HFFc6 (cell line): ENCODE measurements at places on chromosomes 16 and 17.

DNA sequence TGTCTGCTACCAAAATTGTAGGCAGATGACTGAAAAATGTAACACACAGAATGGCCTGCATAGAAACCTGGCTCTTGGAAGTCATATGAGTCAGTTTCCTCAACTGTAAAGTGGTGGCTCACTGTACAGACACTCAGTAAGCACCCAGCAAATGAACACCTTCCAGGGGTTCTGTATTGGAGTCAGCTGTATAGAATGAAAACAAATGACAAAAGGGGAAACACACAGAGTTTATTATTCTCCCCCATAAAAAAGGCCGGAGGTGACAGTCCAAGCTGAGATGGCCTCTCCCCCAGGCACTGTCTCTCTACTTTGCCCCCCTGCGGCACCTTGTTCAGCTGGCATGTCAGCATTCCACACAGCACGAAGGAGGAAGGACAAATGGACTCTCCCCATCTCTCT is 6.2 kb upstream of the MEOX1 start:
- peak; percentile 68 for DNase-seq

DNA sequence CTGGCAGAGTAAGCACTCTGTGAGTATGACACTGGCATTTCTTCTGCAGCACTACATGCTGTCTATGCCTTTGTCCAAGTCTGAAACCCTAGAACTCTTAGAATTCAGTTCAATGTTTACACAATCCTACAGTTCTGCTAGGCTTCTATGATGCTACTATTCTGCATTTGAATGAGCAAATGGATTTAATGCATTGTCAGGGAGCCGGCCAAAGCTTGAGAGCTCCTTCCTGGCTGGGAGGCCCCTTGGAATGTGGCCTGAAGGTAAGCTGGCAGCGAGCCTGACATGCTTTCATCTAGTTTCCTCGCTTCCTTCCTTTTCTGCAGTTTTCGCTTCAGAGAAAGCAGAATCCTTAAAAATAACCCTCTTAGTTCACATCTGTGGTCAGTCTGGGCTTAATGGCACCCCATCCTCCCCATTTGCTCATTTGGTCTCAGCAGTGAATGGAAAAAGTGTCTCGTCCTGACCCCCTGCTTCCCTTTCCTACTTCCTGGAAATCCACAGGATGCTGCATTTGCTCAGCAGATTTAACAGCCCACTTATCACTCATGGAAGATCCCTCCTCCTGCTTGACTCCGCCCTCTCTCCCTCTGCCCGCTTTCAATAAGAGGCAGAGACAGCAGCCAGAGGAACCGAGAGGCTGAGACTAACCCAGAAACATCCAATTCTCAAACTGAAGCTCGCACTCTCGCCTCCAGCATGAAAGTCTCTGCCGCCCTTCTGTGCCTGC is at the start of gene CCL2:
TSS of gene CCL2 (plus strand) at position 635 of the 730 bp plus-strand sequence. CDS start at position 700, 65 bp downstream.
- DNase-seq: peak; percentile 78

DNA sequence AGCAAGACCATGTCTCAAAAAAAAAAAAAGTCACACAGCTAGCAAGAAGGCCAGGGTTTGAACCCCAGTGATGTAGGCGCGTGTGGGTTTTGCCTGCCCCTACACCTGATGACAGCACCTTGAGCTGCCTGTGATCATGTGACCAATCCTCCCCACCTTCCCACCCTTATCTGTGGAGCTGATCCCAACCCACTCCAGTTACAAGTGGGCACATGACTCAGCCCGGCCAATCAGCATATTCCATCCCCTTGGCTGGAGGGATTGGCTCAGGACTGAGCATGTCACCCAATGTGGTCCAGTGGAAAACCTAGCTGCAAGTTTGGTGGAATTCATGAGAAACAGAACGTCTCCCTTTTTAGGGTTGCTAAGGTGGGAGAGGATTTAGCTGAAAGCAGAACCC is 6.6 kb downstream of the TMEM114 start:
- DNase-seq: no peak

- DNase-seq: no peak
These were observed 33.6 kb upstream of the MED9 start for GRCh38 chr17:17443173-17443572.

- peak; percentile 77 for DNase-seq
These were observed 1.5 kb downstream of the PHLPP2 start for GRCh38 chr16:71722801-71723536.

- no peak for DNase-seq
These were observed 15.2 kb downstream of the CNGB1 start for GRCh38 chr16:57955572-57956188.

GRCh38 chr16:67804853-67805542 is 1.4 kb downstream of the RANBP10 start:
- DNase-seq: peak; percentile 8

- no peak for DNase-seq
These were observed 7.3 kb downstream of the KLHL10 start for GRCh38 chr17:41844971-41845370.

DNA sequence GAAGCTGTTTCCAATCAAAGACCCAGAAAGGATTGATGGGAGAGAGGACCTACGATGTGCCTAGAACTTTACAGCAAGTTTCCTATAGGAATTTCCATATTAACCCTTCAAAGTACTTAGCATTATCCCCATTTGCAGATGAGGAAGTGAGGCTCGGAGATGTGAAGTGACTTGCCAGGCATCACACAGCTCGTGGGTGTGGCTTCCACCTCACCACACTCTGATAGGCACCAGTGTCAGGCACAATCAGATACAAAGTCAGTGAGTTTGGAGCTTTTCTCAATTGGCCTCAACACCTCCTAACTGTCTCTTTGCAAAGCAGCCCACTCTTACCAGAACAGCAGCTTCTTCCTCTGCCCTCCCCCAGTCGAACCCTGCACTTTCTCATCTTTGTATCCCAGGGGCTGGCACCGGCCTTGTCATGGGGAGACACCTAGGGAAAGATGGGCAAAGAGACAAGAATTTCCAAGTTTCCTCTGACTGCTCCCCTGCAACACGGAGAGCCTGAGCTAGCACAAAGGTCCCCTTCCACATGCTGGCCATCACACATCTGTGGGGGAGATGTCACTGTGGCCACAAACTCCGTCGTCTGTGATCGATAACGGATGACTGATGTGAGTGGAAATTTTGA is 37.4 kb upstream of the CCL1 start:
- DNase-seq: no peak

DNA sequence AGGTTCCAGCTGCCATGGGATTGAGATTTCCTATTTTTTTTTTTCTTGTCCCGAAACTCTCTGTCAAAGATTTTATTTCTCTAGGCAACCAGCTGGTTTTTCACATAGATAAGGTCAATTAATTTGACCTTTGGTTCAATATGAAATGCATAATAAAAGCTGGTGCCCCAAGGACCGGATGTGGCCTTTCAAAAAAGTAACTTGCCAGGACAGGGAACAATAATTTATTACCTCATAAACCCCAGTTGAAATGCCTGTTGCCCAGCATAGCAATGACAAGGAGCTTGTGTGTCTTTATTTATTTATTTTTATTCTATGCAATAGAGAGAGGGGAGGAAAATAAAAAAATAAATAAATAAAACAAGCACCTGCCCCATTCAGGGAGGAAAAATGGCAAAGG is 472.7 kb downstream of the KCNJ2 start:
- DNase-seq: no peak

- DNase-seq: no peak
These were observed 92.9 kb downstream of the C16orf78 start for GRCh38 chr16:49466529-49466831.

- peak; percentile 44 for DNase-seq
These were observed 5.1 kb downstream of the BAHCC1 start for GRCh38 chr17:81400154-81400977.

GRCh38 chr17:62681061-62681938 is 53.8 kb downstream of the MRC2 start:
- no peak for DNase-seq

DNA sequence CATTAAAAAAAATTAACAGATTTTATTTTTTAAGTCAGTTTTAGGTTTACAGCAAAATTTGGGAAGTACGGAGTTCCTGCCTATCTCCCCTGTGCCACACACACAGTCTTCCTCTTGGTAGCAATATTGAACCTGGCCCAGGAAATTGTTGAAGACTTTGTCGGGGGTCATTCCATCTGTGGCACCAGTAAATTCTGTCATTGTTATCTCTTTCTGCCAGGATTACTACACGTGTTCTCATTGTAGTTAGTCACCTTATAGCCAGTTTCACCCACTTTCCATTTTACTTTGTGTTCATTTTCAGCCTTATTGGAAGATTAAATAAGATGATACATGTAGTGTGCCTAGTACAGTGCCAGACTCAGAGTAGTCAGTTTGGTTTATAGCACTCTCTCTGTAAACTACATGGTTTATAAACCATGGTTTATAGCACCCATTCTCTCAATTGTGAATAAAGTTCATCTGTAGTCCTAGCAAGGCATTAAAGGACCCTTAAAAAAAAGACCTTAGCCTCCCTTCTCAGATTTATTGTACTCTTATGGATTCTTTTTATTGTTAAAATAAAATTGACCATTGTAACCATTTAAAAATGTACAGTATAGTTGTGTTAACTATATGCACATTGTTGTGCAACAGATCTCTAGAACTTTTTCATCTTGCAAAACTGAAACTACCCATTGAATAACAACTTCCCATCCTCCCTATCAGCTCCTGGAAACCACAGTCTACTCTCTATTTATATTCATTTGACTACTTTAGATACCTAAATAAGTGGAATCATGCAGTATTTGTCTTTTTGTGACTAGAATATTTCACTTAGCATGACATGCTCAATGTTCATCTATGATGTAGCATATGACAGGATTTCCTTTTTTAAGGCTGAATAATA is 36.1 kb downstream of the NLK start:
- DNase-seq: no peak

GRCh38 chr17:48554412-48555257 is 9.7 kb upstream of the HOXB2 start:
- no peak for DNase-seq

DNA sequence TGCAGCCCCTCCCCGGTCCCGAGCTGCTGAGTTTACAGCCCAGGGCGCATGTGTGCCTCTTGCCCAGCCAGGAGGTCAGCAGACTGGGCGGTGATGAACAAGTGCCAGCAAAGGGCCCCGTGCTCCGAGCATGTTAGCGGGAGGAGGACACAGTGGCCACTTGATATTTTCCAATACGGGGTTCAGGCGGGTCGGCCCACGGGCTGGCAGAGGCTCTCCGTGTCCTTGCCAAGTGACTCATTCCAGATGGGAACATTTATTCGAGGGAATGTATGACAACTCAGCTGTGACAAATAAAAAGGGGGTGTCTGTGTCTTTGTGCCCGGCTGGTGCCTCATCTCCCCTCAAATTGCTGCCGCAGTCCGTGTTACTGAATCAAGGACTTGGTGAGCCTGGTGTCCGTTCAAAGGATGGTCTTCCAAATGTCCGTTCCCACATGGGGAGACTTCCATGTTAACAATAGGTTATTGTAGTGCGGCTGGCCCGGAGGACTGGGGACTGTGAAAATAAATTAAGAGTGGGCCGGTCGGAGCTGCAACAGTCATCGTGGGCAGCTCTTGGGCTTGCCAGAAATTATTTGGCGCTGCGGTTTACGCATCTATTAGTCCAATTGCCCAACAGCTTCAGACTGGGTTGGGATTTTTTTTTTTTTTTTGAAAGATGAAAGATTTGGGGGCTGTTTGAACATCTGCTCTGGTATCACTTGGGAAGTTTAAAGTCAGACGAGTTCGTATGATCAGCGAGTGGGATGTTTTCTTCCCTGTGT is 174.0 kb upstream of the CIBAR2 start:
- peak; percentile 75 for DNase-seq

DNA sequence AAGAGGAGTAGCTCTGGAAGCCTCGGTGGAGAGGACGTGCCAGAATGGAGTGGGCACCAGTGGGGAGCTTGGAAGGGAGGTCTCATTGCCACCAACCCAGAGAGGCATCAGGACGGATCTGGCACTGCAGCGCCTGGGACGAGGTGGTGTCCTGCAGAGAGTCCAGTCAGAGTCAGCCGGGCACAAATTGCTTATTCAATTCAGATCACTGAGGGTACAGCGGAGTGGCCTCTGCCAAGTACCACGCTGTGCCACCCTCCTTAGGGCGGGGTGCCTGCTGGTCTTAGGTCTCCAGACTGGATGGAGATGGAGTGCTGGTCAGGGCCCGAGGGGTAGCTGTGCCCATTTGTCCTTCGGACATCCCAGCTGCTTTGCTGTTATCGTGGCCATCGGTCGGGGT is 18.9 kb upstream of the SPPL2C start:
- DNase-seq: no peak

- DNase-seq: no peak
These were observed 1879.9 kb downstream of the TP53TG3F start for GRCh38 chr16:35339337-35339736.

DNA sequence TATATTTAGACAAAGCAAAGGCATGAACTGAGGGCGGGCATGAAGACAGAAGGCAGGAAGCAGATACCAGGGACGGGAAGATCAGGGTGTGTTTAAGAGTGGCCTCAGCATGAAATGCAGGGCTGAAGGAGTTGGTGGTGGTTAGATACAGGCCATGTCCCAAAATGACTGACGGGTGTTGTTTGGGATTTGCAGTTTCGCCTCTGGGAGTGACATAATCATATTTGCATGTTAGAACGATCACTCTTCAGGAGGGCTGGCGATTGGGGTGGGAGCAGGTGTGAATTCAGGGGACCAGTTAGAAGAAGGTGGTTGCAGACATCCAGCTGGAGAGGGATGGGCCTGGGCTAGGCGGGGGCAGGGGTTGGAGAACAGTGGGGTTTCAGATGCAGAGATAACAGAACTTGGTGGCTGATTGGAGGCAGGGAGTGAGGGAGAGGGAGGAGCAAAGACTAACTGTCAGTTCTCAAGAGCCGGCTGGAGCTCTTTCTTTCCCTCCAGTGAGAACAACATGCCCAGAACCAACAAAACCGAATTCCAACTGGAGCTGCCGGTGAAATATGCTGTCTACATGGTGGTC is 27.2 kb upstream of the ITGAX start:
- no peak for DNase-seq

GRCh38 chr16:89436366-89436765 is 54.0 kb downstream of the ANKRD11 start:
- DNase-seq: no peak

- no peak for DNase-seq
These were observed 105.9 kb downstream of the ZFHX3 start for GRCh38 chr16:72942021-72942420.

DNA sequence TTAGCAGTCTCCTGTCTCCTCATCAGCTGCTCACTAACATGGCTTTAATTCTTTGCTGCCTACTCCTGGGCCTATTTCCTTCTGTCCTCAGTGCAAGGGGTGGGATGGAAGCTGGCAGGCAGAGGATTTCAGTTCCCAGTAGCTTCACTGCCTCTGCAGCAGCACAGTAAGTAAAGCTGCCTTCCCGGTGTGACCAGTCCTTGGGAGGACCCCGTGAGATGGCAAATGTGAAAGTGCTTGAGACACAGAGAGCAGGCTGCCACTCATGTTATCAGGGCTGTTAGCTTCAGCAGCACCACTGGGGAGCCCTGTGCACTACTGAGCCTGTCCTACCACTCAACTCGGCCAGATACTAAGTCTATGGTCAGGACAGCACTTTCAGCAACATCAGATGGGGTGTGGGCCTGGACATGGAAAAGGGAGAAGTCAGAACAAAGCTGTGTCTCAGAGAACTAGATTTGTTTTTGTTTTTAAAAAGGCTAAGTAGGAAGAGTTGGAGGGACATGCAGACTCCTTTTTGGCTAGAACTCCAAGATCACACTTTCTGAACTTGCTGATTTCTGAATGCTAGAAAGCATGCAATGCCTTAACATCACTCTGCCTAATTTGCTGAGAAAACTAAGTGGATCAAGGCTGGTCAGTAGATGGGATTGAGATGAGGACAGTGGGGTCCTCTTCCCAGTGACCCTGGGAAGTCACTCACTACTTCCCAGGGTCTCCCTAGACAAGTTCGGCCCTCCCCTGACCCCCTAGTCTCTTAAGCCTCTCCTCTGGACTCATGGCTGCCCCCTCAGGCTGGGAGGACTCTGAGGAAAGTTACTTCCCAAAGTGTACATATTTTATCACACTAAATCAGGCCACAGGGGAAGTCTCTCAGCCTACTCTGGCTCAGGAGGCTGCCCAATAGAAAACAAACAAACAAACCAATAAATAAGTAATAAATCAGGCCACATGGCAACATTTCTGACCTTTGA is 1.1 kb downstream of the ACSF2 start:
- peak; percentile 10 for DNase-seq
